ENCODE measurements at places on chromosomes 5 and 9. TPM values are rescaled to one million over a fixed set of nuclear protein-coding genes. Genes with fewer than 3 reads are reported as not detected.

The CDK5RAP2 gene
- total RNA-seq = 68.2 TPM

The CDHR2 gene
- total RNA-seq = 0.19 TPM

The RNF44 gene
- total RNA-seq = 90.8 TPM

The SHISAL2B gene
- not detected for total RNA-seq

The CTNND2 gene
- 1.2 TPM for total RNA-seq

The ARL14EPL gene
- not detected for total RNA-seq

The IGIP gene
- 3.7 TPM for total RNA-seq

The PCA3 gene
- not detected for total RNA-seq

The FOXD4L6 gene
- total RNA-seq = not detected

The PCDH12 gene
- total RNA-seq = not detected

The DCAF10 gene
- 13.5 TPM for total RNA-seq

The BTNL8 gene
- total RNA-seq = 7.3 TPM

The NR5A1 gene
- not detected for total RNA-seq

The PCDH1 gene
- 1.5 TPM for total RNA-seq

The NUTM2G gene
- not detected for total RNA-seq

The F2RL2 gene
- not detected for total RNA-seq

The GPBP1 gene
- 117 TPM for total RNA-seq

The NFIB gene
- 0.61 TPM for total RNA-seq

The C9orf50 gene
- not detected for total RNA-seq

The EQTN gene
- total RNA-seq = not detected

The QRFP gene
- total RNA-seq = not detected
